ENCODE measurements at places on chromosomes 7 and 10.
A peak's percentile ranks its signal among the peaks of the same experiment; 100 is the strongest.

DNA sequence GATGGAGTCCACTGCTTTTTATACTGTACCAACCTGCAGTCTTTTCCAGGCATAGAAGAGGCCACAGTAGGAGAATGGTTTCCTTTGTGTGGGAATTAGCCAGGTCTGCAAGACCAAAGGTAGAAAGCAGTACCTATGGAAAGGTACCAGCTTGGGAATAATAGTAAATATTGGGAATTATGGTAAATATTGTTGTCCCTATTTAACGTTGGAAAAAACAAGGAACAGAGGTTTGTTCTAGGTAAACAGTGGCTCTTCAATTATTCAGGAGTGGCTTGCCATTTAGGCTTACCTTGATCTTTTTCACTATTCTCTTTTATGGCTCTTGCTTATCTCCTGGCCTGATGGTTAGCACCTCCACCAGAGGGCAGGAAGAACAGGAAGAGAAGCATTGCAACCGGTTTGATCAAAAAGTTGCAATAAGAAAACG lies 43.9 kb upstream of the GSAP start:
- ATAC-seq: no peak

DNA sequence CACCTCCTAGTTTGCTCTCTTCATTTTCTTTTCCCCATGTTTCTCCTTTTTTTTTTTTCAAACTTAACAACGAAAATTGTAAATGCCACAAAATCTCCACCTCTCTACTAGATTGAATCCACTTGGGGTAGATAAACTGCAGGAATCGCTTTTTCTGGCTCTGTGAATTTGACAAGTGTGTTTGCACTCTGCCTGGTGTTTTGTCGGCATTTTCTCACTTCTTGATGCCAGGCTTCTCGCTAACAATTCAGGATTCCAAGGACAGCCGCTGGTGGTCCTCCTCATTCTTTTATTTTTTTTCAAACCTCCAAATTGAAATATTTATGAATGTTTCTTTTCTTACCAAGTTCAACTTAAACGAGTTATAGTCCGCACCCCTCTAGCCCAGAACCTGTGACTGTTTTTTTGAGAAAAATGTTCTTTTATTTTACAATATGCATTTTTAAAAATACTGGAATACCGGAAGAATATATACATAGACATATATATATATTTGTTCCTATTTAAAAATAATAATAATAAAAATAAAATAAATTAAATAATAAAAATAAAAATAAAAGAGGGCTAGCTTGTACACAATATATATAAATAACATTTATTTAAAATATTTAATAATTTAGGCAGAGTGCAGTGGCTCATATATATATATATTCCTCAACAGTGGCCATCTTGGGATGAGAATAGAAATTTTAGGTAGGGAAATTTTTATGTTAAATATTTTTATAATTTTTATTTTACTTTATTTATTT lies 538.8 kb downstream of the TYW1 start:
- no peak for ATAC-seq

GRCh38 chr10:1102831-1103230 lies 46.6 kb downstream of the WDR37 start:
- ATAC-seq: no peak

DNA sequence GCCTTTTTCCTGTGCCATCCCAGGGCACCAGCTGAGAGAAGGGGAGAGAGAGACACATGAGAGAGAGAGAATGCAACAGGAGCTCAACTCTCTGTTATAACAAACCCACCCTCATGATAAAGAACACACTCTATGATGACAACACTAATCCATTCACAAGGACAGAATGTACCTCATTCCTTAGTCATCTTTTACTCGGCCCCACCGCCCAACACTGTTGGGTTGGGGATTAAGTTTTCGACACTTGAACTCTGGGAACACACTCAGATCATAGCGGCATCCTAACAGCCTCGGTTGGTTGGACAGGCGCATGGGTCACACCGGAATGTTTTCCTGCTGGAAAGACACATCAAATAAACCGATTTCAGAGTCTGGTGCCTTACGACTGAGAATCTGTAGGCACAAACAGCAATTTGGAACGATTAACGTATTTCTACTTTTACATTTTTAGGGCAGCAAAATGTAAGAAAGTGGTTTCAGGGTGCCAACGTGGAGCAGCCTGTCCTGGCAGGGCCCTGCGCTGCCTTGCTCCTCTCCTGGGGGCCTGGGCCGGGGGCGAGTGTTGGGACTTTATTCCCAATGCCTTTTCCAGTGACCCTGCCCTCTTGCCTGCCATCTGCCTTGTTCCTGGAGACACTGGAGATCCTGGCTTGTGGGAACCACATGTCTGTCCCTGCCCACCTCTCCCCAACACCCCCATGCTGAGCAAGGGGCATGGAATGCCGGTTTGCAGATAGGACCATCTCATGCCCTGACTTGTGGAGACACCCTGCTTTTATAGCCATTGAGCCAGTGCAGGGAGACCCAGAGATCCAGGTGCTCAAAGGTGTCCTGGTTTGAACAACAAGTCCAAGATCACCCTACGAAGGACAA lies 287.0 kb downstream of the TCERG1L start:
- no peak for ATAC-seq

GRCh38 chr10:29765330-29765729 lies 130.6 kb upstream of the SVIL start:
- no peak for ATAC-seq

- ATAC-seq: no peak
Measured at GRCh38 chr7:3162289-3162688, 118.6 kb upstream of the CARD11 start.

GRCh38 chr10:98309366-98310355 lies 41.7 kb upstream of the LOXL4 start:
- no peak for ATAC-seq

GRCh38 chr10:93872375-93873158 lies 21.2 kb upstream of the SLC35G1 start:
- ATAC-seq: no peak

- ATAC-seq: no peak
Measured at GRCh38 chr10:59885430-59886134, 20.8 kb downstream of the CCDC6 start.

- ATAC-seq: no peak
Measured at GRCh38 chr7:110645060-110645459, 445.9 kb upstream of the LRRN3 start.

DNA sequence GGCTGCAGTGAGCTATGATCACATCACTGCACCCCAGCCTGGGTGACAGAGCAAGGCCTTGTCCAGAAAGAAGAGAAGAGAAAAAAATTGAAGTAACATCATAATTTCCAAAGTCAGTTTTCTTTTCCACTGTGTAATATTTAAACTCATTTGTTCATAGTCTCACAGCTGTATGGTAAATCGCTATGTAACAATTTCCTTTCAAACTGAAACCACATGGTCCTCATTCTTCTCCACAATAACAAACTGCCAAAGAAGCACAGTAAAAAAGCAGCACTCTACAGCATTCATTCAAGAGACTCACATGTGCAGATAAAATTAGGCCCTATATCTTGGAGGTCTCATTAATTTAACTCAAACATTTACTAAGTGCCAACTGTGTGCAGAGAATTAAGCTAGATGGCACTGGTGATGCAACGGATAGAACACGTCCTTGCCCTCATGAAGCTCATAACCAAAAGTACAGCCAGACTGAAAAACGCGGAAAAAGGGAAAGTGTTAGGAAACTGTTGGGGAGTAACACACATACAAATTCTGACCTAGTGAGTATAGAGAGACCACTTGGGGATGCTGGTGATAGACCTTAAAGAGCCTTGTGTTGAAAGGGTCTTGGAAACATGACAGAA lies 174.0 kb upstream of the KCTD7 start:
- ATAC-seq: no peak

GRCh38 chr10:122551450-122551849 lies 9.1 kb upstream of the DMBT1 start:
- peak; percentile 36 for ATAC-seq

DNA sequence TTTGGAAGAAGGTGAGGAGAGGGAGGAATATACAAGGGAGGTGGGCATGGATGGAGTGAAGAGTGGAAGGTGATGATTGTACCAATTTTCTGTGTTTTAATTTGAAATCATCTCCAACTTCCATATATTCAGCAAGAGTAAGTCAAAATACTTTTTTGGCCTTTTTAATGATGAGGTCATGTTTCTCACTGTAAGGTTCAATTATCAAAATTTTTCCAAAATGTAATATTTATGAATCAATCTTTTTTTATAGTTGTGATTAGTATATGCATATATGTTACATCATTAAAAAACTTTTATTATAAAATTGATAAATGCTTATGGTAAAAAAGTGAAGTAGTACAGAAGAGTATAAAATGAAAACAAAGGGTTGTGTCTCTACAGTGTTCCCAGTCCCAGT lies 40.7 kb downstream of the PRKAR2B start:
- ATAC-seq: no peak

DNA sequence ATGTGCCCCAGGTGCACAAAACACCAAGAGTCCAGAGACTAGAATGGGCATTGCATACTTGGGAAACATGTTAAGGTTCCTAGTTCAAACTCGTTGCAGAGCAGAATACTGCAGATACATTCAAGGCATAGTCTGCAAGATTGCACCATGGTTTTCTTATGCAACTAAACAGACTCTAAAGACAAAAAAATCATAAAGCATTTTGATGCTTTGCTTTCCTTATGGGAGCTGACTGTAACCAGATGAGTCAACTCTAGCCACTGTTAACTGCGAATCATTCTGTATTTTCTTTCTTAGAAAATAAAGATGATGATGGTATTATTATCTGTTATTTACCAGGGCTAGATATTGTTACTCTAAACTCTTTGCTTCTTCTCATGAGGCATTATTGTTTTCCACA lies 19.7 kb downstream of the TRUB1 start:
- no peak for ATAC-seq

DNA sequence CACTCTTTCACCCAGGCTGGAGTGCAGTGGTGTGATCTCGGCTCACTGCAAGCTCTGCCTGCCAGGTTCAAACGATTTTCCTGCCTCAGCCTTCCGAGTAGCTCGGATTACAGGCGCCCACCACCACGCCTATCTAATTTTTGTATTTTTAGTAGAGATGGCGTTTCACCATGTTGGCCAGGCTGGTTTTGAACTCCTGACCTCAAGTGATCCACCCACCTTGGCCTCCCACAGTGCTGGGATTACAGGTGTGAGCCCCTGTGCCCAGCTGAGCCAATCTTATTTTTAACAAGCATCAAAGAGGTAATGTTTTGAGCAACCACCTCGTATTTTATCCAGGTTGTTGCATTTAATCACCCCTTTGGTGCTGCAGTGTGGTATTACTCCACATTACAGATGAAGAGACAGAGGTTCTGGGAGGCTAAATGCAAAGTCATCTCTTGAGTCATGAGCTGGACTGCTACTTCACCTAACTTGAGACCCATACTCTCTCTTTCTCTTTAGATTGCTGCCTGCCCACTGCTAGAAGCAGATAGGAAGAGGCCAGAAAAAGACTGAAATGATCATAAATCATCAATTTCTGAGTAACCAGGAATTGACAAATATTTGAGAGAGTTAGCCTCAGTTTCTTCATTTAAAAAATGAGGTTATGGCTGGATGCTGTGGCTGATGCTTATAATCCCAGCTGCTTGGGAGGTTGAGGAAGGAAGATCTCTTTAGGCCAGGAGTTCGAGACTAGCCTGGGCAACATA lies 116.2 kb downstream of the CAMK1D start:
- ATAC-seq: peak; percentile 51

DNA sequence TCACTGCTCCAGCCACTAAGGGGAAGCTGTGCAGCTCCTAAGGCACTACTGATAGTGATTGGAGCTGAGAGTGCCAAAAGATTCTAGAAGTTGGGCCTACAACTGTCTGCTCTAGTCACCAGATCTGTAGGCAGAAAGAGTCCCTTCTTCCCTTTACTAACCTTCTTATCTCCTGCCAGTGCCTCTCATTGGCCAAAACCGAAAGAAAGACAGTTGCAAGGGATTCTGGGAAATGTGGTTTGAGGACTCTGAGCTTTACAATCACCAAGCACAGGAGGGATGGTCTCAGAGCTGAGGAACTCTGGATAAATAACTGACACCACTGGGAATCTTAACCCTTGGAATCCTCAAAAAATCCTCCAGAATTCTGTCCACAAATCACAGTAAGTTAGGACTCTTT lies 615.8 kb downstream of the CCSER2 start:
- ATAC-seq: no peak

DNA sequence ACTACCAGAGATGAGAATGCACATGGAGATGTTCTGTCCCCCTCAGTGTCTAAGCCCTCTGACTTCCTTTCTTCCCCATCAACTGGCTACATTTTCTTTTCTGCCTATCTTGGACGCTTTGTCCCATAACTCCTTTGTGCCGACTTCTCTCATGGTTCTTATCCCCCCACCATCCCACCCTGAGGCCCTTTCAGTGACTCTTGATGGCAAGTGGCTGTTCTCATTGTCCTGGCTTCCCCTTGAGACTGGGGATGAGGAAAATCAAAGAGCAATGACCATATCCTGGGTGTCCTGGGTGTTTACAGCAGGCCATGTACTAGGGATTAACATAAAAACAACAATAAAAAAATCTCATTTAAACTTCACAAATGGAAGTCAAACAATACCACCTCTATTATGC lies 18.8 kb upstream of the GGCT start:
- no peak for ATAC-seq

GRCh38 chr10:6423413-6424170 lies 156.5 kb downstream of the PRKCQ start:
- ATAC-seq: peak; percentile 15

DNA sequence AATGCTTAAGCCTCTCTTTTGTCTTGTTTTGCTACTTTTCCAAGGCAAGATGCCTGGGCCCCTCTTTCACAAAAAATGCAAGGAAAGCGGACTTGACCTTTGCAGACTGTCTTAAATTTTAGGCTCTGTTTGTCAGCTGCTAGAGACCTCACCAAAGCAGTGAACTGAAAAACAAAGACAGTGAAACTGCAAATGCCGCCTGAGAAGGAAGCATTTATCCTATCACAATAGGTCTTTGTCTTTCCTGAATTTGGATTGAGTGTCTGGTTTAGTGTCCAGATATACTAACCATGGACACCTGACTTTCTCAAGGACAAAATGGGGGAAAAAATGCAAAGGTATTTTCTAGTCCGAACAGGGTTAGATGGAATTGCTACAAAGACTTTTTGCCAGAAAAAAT lies 256.9 kb downstream of the INHBA start:
- ATAC-seq: no peak

- ATAC-seq: no peak
Measured at GRCh38 chr10:74289951-74290350, 138.9 kb downstream of the ADK start.

GRCh38 chr10:132141526-132142395 lies 45.0 kb upstream of the DPYSL4 start:
- no peak for ATAC-seq

- no peak for ATAC-seq
Measured at GRCh38 chr7:127911968-127912511, 119.2 kb downstream of the LRRC4 start.

GRCh38 chr10:22103701-22104470 lies 100.4 kb upstream of the DNAJC1 start:
- peak; percentile 45 for ATAC-seq

GRCh38 chr7:23494009-23494408 lies 23.7 kb upstream of the IGF2BP3 start:
- ATAC-seq: no peak

- no peak for ATAC-seq
Measured at GRCh38 chr10:129332476-129332875, 134.6 kb upstream of the MGMT start.

DNA sequence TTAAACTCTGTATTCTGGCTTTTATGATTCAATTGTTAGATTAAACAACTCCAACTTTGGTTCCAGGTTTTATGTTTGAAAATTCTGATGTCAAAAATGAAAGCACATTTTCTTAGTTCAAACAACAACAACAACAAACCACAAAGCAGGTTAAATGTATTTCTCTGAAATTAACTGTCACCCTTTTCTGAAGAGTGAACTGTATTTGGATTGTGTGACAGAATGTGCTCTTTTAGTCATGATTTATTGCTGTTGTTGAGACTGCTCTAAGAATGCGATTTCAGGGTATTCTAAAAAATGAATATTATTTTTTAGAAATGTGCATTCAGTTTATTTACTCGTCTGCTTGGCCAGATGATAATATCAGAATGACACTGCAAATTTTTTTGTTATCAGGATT lies 144.1 kb downstream of the GNAI1 start:
- no peak for ATAC-seq
